ENCODE measurements at places on chromosomes 5 and 9.

GRCh38 chr9:129463994-129464393 lies 156.9 kb downstream of the C9orf50 start:
- DNase-seq: no peak

DNA sequence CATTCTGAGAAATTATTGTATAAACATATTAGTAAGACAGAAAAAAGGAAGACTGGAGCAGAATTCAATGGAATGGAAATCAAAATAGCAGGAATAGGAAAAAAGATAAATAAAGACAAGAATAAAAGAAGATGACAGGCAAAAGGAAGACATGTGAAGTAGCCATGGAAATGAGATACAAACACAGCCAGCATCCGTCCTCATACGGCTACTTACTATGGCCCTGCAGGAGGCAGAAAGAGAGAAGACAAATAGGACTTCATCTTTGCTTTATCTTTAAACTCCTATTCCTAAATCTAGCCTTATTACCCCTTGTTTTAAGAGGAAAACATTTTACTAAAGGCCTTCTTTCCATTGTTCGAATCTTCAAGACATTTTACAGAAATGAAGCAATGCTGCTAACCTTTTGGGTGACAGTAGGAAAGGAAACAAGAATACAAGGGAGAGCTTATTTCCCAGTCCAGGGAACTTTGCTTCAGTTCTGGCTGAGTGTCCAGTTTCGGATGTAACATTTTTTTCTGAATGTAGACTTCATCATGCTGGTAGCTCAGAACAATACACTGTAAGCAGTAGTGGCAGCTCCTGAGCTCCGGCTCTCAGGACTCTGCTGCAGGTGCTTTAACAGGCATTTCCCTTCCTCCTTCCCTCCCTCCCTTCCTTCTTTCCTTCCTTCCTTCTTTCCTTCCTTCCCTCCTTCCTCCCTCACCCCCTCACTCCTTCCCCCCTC lies 106.4 kb upstream of the SLC12A2 start:
- no peak for DNase-seq

GRCh38 chr5:147081311-147081764 lies 153.5 kb upstream of the STK32A start:
- no peak for DNase-seq

GRCh38 chr9:97555164-97555563 lies 53.7 kb downstream of the TMOD1 start:
- DNase-seq: no peak

- DNase-seq: no peak
Measured at GRCh38 chr5:100828071-100828897, 74.8 kb downstream of the ST8SIA4 start.

DNA sequence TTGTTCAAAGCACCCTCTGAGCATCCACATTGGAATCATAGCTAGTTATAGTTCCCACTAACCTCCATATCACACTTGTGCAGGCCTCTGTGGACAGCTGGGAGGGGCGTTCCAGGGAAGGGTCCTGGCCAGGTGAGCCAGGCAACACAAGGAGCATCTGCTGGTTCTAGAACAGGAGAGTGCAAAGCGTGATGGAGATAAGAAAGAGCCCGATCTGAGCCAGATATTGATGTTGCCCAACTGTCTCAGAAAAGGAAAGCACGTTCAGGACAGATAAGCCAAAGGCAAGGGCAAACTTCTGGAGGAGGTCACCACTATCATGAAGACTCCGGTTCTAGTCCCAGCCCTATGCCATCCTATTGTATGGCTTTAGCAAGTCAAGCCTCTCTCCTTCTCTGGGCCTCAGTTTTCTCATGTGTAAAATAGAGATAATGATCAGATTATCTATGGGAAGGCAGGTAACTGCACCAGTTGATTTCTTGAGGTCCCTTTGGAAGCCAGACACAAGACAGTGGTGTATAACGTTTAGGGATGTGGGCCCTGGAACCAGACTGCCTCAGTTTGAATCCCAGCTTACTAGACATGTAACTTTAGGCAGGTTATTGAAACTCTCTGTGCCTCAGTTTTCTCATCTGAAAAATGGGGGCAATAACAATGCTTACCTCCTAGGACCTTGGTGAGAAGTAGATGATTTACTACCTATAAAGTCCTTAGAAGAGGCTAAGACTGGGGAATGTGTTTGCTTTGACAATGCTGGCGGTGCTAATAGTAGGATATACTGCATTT lies 19.8 kb downstream of the GABBR2 start:
- DNase-seq: no peak

DNA sequence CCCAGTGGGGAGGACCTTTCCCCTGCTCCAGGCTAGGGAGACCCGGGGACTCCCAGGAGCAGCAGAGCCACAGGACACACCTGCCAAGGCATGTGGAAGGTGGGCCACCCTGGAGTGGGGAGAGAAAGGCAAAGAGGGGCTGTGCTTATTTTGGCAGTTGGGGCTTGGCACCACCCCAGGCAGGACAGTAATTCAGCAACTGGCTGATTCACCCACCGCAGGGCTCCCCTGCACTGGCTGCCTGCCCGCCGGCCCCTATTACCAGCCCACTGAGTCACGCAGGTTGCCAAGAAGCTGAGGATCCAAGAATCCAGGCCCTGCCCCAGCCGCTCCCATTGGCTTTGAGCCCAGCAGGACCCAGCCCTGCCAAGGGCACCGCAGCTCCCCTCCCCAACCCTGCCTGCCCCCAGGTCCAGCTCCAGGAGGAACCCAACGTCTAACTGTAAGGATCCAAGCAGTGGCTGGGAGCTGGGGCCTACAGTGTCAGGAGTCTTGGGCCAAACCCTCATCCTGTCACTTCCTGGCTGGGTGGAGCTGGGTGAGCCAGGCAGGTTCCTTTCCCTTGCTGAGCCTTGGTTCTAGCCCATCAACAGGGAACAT lies 14.2 kb upstream of the RALGDS start:
- no peak for DNase-seq

DNA sequence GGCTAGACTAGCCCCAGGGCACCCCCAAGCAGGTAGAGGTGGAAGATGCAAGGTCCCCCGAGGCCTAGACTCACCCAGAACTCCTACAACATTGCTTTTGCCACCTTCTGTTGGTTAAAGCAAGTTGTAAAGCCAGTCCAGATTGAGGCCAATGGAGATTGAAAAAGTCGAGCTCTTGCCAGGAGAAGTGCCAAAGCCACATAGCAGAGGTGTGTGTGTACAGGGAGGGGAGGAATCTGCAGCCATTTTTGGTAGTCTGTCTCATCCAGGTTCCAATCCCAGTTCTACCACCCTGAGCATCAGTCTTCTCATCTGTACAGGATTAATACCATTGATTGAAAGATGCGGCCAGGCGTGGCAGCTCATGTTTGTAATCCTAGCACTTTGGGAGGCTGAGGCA lies 12.3 kb upstream of the URM1 start:
- DNase-seq: no peak

DNA sequence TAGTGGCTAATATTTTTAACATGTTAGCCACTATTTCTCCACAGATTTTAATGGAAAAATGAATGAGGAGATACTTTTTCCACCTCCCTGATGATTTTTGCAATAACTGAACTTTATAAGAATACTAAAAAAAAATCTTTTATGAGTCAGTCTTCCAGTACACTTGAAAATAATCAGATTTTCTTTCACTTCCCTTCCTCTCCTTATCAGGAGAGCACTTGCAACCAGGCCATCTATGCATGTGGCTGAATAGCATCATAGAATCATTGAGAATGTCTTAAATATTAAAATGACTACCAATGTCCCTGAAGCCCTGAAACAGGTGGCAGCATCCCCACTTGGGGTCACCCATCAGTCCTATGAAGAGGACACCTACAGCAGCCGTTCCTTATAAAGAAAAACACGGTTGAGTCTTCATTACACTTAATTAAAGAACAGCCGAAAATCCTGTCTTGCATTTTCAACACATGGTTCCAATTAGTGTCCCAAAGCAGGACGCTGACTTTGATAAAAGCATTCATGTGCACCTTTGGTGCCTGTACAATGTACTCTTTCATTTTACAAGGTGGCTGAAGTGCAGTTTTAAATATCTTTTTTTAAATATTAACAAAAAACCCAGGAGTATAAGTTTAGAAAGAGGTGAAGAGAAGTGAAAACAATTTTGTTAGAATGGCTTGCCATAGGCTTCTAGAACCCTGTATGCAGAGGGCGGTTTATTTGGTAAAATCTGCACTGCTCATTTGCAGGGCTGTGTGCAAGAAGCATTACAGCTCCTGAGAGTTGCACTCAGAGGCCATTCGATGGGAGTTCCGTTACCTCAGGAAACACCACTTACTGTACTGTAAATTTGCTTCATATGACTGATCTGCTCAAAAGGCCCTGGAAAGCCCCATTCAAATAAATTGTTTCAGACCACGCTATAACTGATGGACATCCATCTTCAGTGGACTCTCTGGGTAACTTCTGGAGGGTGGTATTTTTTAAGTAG lies 106.9 kb upstream of the VCAN start:
- no peak for DNase-seq

- no peak for DNase-seq
Measured at GRCh38 chr9:6758498-6759184, 868 bp downstream of the KDM4C start.

DNA sequence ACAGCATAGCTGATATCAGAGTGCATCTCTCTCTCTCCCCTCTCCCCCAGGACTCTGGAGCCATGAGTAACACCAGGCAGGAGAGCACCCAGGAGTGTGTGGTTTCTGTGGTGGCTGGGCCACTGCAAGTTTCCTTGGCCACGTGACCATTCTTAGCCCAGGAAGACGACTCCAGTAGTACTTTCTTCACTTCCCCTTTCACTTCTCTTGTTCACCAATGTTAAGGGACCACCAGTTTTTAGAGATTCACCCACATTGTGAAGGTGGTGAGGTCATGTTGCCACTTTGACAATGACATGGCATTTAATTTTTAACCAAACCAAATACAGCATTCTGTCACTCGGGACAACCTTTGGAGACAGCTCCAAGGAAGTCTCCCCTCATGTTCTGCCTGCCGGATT lies 17.9 kb upstream of the DAPK1 start:
- DNase-seq: no peak

- peak; percentile 51 for DNase-seq
Measured at GRCh38 chr5:173969167-173970049, 19.6 kb upstream of the C5orf47 start.

- DNase-seq: peak; percentile 81
Measured at GRCh38 chr5:65624571-65625555, at the start of the genes SHLD3 and TRAPPC13. TSS of gene SHLD3 (plus strand) at chr5:65625027. CDS start at chr5:65629588, 4,561 bp downstream. TSS of gene TRAPPC13 (plus strand) at chr5:65625027. CDS start at chr5:65625061, 34 bp downstream.

DNA sequence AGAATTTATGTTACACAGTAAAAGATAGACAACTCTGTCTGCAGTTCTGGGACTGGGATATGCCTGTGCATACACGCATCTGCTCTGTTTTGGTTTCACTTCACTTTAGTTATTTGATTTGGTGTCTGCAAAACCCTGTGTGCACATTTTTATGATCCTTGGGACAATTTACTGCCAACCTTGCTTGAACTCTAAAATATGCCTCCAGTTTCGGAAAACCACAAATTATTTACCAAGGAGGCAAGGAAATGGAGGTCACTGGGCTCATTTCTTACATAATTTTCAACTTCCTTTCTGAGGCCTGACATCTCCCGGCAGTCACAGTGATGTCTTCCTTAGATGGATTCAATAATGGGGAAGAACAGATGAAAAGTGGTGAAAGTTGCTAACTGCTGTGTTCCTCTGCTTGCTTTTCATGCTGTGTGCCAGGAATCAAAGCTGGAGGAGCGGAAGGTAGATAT lies 61.2 kb upstream of the TAF11L2 start:
- no peak for DNase-seq

DNA sequence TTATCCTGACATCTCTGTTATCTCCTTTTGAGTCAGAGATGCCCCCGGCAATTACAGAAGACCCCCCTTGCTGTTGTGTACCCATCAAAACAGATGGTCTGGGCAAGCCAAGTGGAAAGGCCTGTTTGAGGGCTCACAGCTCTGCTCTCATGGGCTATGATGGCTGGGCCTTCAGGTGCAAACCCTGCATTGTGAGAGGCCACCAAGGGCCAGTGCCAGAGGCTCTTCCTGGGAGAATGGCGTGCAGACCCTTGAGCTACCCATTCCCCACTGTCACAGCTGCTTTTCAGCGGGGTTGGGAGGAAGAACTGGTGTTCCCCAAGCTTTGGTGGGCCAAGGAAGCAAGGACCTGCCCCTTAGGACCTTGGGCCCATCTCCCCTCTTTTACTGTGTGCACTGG lies 174.7 kb upstream of the PPP1R26 start:
- DNase-seq: no peak

DNA sequence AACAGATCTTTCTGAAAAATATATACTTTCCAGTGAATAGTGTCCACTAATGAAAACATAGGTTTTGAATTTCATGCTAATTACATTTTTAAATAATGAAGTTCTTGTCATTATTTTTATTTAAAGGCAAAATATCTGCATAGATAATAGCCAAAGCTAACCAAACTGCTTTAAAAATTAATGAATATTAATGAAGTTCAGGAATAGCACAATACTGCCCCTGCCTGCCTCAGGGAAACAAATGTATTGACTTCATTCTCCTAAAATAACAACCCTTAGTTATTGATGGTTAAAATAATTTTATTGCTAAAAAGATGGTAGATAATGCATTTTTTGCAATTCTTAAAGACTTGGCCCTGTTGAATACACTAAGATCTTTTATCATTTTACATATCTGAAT lies 103.6 kb upstream of the SSBP2 start:
- DNase-seq: no peak

- no peak for DNase-seq
Measured at GRCh38 chr5:2459251-2459650, 292.2 kb downstream of the IRX2 start.

- DNase-seq: no peak
Measured at GRCh38 chr9:21331676-21332402, 3.4 kb downstream of the KLHL9 start.

DNA sequence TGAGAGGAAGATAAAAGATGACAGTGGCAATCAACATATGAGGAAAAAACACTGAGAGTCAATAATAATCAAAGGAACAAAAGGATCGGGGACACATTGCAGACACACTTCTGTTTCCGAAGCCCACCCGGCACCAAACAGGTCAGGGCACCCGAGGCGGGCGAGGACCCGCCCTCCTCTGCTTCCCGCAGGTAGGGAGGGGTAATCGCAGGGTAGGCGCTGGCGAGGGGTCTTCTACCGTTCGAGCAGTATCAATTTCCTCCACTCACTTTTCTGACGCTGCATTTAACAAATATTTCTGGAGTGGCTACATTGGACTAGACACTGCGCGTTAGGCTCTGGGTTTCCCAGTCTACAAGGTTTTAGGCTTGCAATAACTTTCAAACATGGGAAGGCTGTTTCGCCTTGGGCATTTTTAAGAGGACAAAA lies 1.3 kb downstream of the TXN start:
- DNase-seq: no peak

GRCh38 chr5:149724884-149725283 lies 5.2 kb upstream of the PPARGC1B start:
- DNase-seq: no peak

- DNase-seq: no peak
Measured at GRCh38 chr9:72444435-72444834, 77.0 kb upstream of the TMC1 start.

- DNase-seq: peak; percentile 68
Measured at GRCh38 chr9:114738581-114739316, 56.8 kb upstream of the TEX48 start.

GRCh38 chr5:140312067-140312790 lies 9.3 kb upstream of the PFDN1 start:
- DNase-seq: no peak

- DNase-seq: no peak
Measured at GRCh38 chr9:111598733-111599091, 735 bp downstream of the PTGR1 start.

GRCh38 chr5:15774632-15775031 lies 274.7 kb downstream of the FBXL7 start:
- no peak for DNase-seq

- DNase-seq: no peak
Measured at GRCh38 chr5:136525597-136525996, 160.3 kb upstream of the TRPC7 start.

- DNase-seq: no peak
Measured at GRCh38 chr5:26582350-26583045, 455.9 kb downstream of the CDH9 start.

Data from NCI-H460 (cell line).